NCI-H1105 (cell line): ENCODE measurements at places on chromosomes 7 and 10.

DNA sequence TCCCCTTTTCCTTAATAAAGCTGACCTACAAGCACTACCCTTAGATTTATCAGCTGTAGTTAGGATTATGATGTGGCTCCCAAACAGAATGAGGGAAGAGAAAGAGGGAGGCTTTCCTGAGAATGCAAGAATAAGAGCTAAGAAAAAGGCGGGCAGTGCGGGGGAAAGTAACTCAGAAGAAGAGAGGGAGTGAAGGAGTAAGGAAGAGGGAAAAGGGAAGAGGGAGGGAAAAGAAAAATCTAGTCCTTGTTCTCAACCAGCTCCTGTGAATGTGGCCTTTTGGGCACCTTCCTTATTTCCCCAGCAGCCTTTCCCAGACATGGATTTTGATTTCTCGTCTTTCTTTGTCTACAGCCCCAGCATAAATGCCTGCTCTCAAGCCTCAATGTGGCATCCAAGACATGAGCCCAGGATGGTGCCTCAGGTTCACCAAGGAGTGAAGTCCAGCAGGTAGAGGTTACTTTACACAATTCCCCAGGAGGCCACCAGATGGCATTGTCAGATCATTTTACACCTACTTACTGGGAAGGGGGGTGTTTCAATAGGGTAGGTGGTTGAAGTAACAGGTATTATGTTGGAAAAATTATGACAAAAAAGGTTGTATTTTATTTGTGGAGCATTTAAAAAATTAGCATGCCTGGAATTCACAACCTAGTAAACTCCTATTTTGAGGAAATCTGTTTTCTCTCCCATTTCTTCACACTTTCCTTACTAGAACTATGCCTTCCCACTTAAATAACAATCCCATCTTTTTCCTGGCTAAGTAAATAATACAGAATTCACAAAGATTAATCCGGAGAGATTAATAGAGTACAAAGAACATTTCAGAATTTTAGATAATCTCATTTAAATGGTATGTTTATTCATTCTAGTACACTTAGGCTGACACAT lies 106.5 kb downstream of the HTR7 start:
- DNase-seq = no peak

GRCh38 chr10:24802378-24802777 lies 78.7 kb upstream of the ARHGAP21 start:
- DNase-seq = no peak

DNA sequence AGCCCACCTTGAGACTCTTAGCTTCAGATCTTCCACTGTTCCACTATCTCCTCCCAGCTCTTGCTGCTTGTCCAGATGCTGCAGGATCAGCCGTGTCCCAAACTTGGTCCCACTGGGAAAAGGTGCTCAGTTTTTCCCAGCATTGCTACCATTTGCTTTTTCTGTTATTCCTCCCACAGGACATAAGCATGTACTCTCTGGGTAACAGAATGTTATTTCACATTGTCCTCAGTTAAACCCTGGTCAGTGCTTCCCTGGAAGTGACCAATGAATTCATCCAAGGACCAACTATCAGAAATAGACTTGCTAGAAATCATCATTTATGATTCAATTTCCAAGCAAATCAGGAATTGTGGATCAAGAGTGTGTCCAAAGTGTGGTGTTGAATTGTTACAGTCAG lies 179.2 kb upstream of the ZNF32 start:
- DNase-seq = no peak

- DNase-seq = no peak
These were observed 127.6 kb upstream of the CXCL12 start for GRCh38 chr10:44512431-44513022.

DNA sequence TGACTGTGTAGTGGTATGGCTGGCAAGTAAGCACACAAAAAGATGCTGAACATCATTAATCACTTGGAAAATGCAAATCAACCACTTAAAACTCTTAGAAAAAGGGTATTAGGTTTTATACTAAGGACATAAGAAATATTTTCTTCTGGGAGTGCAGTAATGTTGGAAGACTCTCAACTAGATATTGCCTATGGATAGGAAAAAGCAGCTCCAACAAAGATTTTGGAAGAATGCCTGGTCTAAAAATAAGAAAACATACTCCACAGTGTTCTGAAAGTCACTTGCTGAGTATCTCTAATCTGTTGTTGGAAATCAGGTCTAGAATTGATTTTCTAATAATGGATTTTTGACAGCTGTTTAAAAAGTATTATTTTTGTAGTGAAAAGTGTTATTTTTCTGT lies 50.8 kb upstream of the PHYHIPL start:
- DNase-seq = no peak

DNA sequence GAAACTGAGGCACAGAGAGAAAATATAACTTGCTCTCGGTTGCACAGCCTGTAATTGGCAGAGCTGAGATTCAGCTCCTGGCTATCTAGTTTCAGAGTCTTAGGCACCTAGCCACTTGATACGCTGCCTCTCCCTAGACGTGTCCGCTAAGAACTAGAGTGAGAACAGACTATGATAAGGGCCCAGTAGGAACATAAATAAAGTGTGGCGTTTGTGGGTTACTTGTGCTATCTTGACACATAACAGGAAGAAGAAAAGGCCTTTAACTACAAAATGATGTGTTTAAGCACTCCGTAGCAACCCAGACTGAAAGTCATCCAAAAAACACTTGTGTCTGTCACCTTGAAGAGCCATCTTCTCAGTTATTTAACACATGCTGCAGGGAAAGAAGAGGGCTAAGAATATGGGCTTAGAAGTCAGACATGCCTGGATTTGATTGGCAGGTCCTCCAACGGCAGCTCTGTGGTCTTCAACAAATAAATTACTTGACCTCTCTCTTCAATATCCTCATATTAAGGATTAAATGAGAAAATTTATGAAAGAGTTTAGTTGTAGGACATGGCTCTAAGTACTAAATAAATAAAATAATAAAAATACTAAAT lies 96.2 kb downstream of the SGMS1 start:
- no peak for DNase-seq
